ENCODE measurements at places on chromosomes 3 and 15.
A peak's percentile ranks its signal among the peaks of the same experiment; 100 is the strongest.

GRCh38 chr3:195908694-195909581 lies 587 bp upstream of the TNK2 start:
- no peak for DNase-seq

- no peak for DNase-seq
Observed at GRCh38 chr3:133208184-133208583, 170.0 kb downstream of the TMEM108 start.

DNA sequence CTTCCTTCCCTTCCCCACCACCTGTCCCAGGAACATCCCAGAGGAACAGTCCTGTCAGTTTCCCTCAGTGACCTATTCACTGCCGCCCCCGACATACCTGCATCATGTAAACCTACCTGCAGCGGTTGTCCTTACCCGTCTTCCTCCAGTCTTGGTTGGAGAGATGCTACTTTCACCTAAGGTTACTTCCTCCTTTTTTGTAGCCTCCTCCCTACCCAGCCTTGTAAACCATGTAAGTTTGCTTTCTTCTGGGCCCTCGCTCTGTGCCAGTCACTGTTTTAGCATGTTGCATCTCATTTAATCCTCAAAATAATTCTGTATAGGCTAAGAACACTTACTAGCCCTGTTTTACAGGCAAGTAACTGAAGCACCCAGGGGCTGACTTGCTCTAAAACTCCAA lies 58.3 kb downstream of the GPR171 start:
- no peak for DNase-seq

DNA sequence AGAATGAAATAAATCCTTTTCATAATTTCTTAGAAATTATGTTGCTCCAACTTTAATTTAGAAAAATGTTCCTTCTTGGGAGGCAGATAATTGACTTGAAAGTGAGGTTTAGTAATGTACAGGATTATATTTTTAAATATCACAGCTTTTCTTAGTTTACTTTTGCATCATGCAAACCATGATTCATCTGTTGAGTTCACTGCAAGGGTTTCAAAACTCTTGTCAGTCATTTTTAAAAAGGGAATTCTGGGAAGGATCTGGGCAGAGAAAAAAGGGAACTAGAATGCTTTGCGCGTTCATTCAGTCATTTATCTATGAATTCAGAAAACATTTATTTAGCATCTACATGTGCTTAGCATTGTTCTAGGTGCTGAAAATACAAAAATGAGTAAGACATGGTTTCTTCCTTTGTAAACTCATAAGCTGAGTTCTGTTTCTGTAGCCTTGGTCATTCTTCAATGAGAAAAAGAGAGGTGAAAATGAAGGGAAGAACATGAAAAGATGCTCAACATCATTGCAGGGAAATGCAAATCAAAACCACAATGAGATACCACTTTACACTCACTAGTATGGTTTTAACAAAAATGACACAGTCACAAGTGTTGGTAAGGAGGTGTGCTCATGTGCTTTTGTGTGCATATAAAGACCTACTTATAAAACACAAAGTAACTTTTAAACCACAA lies 209.1 kb downstream of the NR1D2 start:
- no peak for DNase-seq

DNA sequence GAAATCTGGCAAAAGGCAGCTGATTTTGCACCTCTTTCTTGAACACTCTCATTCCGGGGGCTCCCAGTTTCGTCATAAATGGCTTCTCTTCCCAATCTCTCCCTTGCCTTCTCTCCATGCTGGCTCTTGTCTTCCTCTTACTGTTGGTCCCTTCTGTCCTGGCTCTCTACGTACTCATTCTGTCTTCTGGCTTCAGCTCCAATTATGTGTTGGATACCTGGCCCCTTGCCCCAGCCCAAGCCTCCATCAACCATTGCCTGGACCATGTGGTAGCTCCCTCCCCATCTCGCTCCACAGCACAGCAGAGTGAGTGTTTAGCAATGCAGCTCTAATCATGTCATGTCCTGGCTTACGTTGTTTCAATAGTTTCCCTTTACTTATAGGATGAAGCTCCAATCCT lies 21.7 kb upstream of the KY start:
- DNase-seq: no peak

- no peak for DNase-seq
Observed at GRCh38 chr3:14284694-14285547, 106.3 kb downstream of the LSM3 start.

- no peak for DNase-seq
Observed at GRCh38 chr3:71400986-71401451, 182.5 kb downstream of the FOXP1 start.

GRCh38 chr3:97823046-97824004 lies 1.5 kb downstream of the CRYBG3 start:
- DNase-seq: no peak

DNA sequence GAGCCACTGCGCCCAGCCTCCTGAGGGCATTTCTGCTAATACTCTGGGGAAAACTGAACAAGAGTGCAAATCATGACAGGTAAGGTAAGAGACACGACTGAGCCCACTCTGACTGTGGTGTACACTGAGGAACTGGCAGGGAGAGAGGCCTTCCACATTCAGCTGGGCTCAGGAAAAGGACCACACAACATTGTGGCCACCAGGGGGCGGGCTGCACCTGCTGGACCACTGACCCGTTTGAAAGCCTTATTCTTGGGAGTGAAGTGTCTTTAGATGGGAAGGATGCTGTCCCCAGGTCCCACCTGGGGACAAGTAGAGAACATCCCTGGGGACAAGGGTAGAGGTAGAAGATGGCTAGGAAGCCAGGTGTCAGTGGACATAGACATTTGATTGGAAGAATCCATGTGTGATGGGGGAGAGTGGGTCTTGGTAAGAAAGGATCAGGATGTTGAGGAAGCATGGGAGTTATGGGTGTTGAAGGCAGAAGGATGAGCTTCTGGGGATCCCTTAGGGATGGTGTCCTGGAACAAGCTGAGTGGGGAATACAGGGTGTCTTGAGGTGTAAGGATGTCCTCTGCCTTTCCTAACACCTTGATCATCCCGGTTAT lies 6.2 kb upstream of the CTDSPL start:
- DNase-seq: peak; percentile 10

- no peak for DNase-seq
Observed at GRCh38 chr15:66829551-66830121, 127.6 kb downstream of the SMAD6 start.

GRCh38 chr15:25714538-25714840 lies 148.6 kb downstream of the ATP10A start:
- DNase-seq: no peak

DNA sequence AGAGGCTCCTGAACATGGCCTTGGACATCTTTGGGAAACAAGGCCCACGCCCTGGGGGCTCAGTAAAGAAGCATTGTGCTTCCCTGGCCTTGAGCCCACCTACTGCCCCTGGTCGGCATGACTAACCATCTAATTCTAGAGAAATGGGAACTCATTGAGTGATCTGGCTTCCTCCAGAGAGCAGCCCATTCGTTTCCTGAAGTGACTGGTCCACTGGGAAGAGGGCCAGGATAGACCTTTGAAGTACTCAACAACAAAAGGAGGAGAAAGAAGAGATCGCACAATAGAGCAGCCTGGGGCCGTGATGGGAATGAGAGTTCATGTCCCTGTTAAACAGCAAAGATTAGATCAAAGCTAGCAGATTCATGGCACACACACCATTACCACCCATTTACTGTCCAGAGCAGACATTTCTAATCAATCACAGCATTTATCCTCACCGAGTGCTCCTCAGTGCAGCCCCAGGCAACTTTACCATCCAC lies 514.4 kb upstream of the PROK2 start:
- DNase-seq: no peak

DNA sequence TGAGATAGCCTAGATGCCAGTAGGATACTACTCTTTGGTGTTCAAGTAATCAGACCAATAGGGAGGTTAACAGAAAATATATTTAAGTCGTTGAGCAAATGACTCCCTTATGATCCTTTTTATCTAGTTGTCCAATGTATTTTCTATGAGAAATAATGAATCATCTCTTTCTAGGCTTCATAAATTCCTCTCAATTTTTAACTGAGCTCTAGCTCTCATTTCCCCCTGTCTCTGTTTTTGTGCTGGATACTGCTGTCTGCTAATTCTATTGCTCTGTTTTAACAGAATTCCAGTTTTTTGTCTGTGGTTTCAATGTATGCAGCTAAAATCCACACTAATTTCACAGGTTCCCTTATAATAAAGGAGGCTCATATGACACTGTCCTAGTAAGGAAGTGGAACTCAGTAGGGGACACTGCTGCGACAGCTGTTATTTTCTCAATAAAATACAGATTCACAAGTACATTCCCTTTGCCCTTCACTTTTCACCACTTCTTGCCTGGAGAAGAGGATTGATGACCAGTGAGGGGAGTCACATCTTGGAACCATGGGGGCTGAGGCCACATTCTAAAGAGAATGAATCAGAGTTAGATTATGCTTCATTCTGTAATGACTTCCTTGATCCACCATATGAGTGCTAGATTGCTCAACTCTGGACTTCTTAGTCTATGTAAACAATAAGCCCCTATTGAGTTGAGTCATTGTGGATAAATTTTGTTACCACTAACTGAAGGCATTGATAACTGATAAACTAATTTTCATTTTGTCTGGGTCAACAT lies 558.7 kb upstream of the KCNMB2 start:
- DNase-seq: no peak

GRCh38 chr3:62527474-62527873 lies 154.1 kb upstream of the FEZF2 start:
- no peak for DNase-seq

DNA sequence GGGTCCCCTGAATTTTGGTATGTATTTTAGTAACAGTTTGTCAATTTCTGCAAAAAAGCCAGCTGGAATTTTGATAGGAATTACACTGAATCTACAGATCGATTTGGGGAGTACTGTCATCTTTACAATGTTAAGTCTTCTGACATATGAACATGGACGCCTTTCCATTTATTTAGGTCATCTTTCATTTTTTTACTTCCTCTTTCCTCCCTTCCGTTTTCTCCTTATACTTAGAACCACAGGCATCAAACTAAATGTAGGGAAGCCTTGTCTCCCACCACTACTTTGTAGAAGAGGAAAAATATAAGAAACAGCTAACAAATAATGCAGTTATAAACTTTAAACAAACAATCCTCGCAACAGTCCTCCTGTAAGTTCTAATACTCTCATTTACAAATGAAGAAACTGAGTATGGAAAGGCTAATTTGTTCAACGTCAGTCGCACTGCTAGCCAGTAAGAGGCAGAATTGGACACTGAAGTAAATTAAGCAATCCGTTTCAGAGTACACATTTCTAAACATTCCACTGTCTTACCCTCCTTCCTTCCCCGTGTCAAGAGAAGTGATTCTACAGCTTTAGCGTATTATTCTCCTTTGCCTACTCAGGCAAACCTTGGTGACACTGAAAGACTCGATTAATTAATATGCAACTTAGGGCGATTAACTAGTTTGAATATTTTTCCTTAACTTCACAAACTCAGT lies 25.6 kb downstream of the RHOA start:
- DNase-seq: no peak

DNA sequence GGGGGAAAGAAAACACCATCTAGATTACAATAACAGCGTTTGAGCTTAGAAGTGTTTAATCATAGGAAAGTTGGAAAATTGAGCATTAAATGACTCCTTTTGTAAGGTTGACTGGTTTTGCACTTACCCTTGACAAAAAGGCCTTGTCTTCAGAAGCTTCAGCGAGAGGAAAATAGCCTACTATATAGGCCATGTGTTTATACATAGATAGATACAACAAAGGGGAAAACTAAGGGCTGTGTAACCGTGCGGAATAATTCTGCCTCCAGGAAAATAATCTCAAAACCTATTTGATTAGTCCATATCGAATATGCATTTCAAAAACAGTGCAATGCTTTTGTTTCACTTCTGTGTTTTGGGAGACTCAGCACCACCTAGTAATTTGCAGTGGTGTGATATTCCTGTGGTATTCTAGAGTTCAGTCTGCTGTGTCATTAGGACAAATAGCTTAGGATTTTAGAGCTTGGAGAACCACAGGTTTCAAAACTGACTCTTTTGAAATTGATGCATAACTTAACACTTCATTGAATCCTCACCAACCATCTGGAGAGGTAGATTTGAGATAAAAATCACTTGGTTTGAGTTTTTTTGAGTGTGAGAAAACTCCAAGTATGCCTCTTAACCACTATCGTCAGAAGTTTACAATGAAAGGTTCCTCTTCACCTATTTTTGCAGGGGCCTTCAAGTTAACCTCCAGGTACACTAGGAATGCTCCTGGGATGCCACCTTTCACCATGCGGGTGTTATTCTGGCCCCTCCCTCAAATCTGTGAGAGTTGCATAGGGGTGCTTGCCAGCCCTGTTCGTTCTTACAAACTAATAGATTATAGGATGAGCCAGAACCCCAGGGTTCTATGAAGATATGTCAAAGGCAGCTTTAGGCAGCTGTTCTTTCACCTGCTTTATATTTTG lies 1.9 kb downstream of the ARHGAP31 start:
- DNase-seq: no peak

DNA sequence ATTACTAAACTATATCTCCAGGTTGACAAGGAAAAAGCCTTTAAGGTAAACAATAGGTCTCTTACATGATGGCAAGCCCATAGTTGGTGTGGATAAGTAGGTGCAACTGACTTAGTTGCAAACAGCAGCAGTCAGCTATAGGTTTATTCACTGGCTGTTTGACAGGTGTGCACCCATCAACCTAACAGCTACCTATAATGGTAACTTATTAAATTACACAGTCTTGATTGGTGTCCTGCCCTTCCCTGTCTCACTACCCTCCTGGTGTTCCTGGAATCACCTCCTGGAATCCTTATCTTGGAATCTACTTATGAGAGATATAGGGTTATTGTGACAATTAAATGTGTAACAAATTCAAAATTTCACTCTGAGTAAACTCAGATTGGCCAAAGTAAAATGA lies 467.8 kb upstream of the UBE2E2 start:
- DNase-seq: no peak

DNA sequence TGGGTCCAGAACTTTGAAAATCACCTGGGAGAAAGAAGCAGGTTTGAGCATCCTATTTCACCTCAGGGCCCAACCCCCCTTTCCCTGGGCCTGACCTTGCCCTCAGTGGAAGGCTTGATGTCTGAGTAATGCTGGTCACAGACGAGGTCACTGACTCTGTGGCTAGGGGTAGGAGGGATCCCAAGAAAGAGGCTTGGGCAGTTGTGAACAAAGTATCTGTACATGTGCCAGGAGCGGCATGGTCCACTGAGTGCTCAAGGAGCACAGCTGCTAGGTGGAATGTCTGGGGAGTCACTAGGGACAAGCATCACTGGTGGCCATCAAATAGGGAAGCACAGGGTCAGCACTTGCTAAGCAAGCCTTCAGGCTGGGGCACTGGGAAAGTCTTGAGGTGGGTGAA lies 7.3 kb downstream of the CCDC71 start:
- no peak for DNase-seq

- no peak for DNase-seq
Observed at GRCh38 chr3:89380016-89380415, 272.6 kb downstream of the EPHA3 start.

GRCh38 chr3:102374863-102375634 lies 59.8 kb upstream of the ZPLD1 start:
- DNase-seq: no peak

GRCh38 chr15:98555173-98555515 lies 93.2 kb upstream of the IGF1R start:
- DNase-seq: no peak

- no peak for DNase-seq
Observed at GRCh38 chr15:29825227-29825626, 3.0 kb upstream of the TJP1 start.
